Activated CD4-positive, alpha-beta T cell treated with anti-CD3 and anti-CD28 coated beads, Interleukin-2, amount 50 U/mL, for 4 hours (primary cell): ENCODE measurements at places on chromosomes 3 and 15.

- DNase-seq: no peak
Observed at GRCh38 chr15:101535170-101535902, 45.8 kb upstream of the PCSK6 start.

DNA sequence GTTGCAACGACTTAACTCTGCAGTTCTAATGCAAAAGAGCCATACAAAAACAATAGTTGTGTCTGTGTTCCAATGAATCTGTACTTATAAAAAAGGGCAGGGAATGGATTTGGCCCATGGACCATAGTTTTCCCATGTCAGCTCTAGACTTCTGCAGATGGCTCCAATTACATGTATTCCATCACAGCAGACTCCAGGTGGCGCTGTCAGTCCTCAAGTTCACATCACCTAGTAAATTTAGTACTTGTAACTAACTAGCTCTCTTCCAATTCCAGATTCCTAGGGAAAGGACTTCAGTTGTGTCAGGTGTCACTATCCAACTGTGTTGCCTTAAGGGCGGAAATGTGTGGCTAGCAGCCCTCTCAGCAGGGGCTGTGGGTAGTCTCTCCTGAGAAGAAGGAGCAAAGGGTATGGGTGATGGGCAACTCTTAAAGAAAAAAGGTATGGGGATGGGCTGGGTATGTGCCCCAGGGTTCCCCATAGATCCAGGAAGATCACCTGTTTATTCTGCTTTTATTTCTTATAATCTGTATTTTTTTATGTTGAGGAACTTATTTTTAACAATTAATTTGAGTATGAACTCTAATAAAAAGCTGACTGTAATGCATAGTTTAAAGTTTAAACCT lies 36.2 kb downstream of the BBS4 start:
- DNase-seq: peak; percentile 72

GRCh38 chr15:75666823-75667501 lies 19.2 kb downstream of the SNX33 start:
- DNase-seq: no peak

- DNase-seq: no peak
Observed at GRCh38 chr3:64161481-64161952, 63.7 kb downstream of the PRICKLE2 start.

DNA sequence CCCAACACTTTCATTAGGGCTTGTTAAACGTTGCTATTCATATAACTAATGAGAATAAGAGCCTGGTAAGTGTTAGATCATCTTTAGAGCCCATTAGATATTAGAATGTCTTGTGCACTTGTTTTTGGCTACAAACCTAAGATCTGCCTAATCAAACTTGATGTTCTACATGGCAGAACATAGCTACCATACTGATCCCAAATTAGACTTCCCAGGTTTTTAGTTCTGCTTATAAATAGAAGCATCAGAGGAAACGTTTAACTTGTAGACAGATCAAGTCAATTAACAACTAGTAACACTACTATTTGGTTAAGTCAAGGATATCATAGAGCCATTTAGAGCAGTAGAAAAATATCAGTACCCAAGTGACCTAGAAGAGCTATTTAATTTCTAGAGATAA lies 11.7 kb upstream of the KPNA4 start:
- no peak for DNase-seq

GRCh38 chr15:49606594-49606993 lies 14.0 kb downstream of the FAM227B start:
- DNase-seq: no peak

DNA sequence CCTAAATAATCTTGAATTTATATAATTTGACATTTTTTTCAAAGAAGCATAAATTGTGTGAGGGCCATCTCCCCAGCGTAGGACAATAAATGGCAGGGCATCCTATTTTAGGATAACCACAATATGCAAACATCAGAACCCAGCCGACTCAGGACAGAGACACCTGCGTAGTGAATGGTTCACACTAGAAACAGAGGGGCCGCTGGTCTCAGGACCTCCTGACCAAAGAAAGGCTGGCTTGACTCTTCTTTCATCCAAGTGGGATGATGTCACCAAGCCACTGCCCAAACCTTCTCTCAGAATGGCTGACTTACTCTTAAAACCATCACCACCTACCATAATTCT lies 162.1 kb downstream of the FOXP1 start:
- no peak for DNase-seq

DNA sequence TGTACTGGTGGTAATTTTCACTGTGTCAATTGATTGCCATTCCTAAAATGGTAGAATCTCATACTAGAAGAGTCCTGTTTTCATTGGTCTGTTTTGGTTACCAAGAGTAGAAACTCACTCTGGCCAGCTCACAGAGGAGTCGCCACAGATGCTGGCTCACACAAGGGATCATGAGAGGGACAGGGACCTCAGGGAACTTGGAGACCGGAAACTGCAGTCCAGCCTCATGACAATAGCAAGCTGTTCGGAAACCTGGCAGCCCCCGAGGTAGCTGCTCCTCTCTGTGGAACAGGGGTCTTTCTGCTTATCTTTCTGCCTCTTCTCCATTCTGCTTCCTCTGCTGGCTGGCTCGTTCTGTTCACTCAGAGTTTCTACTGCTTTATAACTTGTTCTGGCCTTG lies 192.9 kb downstream of the PLCL2 start:
- DNase-seq: no peak

- DNase-seq: no peak
Observed at GRCh38 chr15:101397521-101398003, 91.9 kb downstream of the PCSK6 start.

DNA sequence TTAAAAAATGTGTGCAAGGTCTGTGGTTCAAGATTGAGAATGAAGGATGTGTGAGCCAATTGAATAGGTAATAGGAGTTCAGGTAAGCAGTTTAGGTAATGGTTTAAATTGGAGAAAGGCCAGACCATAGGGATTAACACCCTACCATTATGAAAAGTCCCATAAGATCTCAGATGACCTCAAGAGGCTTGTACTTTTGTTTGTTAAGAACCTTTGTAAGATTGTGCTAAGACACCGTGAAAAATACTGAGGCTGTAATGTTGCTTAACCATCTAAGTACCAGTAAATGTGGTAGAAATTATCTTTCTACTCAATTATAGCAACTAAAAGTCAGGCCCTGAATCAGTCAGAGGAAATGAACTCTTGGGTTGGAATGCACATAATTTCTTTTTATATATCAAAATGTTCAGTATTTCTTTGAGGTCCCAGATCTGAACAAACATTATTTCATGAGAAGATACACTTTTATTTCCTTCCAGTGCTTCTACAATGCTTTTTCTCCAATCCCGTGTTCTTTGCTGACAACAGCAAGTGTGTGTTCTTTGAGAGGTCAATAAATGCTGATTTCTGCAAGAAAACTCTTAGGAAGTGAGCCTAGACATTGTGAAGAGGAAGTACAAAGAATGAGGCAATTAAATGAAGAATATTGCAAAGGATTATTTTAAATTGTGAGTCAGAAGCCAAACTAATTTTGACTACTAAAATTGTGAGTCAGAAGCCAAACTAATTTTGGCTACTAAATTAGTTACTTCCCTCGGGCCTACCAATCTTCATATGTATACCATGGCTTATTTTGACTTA lies 66.4 kb downstream of the TCF12 start:
- DNase-seq: no peak

DNA sequence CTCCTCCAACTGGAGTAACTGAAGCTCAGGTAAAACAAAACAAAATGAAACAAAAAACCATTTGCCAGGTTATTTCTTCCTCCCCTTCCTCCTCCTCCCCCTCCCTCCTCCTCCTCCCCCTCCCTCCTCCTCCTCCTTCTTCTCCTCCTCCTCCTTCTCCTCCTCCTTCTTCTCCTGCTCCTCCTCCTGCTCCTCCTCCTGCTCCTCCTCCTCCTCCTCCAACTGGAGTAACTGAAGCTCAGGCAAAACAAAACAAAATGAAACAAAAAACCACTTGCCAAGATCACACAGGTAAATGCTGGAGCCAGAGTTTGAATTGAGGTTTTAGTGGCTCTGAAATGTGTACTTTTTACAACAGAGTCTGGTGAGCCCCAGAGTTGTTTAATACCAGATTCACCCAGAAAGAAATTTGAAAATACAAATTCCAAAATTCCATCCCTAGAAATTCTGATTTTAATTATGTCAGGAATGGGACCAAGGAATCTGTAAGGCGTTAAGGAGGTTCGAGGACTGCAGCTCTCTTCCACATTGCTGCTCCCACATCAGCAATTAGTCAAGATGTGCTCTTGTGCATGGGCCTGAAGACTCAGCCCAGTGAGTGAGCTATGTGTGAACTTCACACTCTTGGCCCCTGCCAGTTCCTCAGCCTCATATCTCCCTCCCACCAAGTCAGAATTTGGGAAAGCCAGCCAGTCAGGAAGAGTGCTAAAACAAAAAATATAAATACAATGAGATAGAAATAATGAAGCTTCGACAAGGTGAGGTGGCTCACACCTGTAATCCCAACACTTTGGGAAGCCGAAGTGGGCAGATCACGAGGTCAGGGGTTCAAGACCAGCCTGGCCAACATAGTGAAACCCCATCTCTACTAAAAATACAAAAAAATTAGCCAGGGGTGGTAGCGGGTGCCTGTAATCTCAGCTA lies 31.6 kb upstream of the ZNF770 start:
- DNase-seq: no peak

DNA sequence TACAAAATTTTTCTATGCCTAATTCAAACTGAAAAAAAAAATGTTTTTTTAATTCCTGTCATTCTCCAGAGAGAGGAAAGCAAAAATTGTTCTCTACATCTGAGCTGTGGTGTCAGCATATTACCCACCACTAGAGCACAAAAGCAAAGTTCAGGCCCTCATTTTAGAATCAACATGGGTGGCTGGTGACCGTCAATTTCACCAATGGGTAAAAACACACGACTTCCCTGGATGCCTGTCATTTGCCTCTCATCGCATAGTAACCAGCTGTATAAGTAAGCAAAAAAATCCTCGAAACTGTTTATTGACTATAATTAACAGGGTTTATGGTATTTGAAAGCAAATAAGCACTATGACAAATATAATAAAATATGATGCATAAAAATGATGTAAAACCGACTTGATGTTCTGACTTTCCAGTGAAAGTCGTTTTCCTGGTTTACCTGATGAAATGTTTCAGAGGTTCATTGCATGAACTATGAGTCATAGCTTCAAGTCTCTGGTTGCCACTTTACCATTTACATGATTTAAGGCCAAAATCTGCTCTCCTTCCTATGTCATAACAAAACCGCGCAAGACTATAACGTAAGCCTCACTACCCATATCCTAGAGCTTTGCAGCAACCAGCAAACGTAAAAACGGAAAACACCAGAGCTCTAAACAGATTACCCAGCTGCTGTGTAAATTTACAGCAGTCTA lies 60.5 kb downstream of the THBS1 start:
- no peak for DNase-seq

GRCh38 chr3:8845641-8846040 lies 76.2 kb upstream of the OXTR start:
- DNase-seq: no peak

- DNase-seq: no peak
Observed at GRCh38 chr15:52498706-52499105, 30.0 kb downstream of the MYO5A start.

GRCh38 chr15:57506422-57506821 lies 85.3 kb upstream of the MYZAP start:
- DNase-seq: no peak

DNA sequence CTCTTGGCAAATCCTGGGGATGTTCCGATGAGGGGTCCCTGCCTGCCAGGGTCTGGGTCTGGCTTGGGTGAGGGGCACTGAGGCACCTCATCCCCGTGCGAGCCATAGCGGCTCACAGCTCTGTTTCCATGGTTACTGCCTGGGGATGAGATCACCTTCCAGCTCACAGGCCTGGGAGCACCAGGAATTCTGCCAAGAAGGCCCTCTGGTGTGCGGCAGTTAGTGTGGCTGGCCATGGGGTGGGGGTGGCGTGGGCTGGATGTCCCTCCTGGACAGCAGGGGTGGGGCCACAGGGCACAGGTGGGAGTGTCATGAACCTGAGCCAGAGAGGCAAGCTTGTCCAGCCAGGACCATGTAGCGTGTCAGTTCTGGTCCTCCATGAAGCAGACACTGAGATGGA lies 22.1 kb upstream of the PRR23E start:
- no peak for DNase-seq

GRCh38 chr15:36183201-36183600 lies 396.2 kb upstream of the CDIN1 start:
- DNase-seq: no peak

DNA sequence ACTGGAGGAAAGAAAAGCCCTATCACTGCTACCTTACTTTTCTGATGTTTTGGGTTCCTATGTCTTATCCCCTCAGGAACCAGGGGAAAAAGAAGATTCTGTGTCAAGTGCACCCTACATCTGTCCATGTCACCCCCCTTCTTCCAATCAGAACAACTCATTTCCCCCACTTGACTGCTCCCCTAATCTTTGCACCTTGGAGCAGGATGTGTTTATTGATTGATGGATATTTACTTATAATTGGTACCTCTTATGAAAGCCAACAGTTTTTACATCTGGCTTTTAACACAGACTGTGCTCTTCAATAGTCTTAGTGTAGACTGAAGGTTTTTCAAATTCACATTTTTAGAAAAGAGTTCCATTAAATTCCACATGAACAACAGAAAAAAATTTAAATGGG lies 33.3 kb downstream of the LIPC start:
- no peak for DNase-seq

DNA sequence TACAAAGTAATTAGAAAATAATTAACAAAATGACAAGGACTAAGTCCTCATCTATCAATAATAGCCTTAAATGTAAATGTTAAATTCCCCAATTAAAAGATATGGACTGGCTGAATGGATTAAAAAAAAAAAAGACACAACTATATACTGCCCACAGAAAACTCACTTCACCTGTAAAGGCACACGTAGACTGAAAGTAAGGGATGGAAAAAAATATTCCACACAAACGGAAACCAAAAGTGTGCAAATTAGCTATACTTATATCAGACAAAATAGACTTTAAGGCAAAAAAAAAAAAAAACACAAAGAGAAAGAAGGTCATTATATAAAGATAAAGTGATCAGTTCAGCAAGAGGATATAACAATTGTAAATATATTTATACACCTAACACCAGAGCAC lies 111.4 kb upstream of the ZBED2 start:
- DNase-seq: no peak
